ENCODE measurements at places on chromosomes 4 and X. TPM values are rescaled to one million over a fixed set of nuclear protein-coding genes. Genes with fewer than 3 reads are reported as not detected.

DNA sequence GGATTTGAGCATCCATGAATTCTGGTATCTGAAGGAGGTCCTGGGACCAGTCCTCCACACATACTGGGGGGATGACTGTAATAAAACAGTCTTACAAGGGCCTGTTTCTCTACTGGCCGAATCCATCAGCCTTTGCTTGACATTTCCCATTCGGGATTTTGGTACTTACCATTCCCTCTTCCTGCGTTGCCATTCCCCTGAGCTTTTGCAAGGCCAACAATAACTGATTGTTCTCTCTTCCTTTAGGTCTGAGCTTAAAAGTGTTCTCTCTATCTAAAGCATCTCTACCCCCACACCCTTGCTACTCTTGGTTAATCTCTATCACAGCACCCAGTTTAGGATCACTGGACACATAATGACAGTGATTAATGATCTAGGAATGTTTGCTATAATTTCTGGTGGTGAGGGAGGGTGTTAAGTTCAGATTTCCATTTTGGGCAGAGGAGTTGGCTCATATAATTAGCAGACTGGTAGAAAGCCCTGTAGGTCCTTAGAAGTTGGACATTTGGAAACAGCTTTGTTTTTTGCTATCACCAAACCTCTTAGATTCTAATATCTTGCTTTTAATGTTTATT lies 29.4 kb downstream of the TMA16 start:
- no peaks in the 10 kb centered on the region for H3K4me1 ChIP-seq
- H3K27me3 ChIP-seq: no peaks in the 10 kb centered on the region
- no peak overlapping the region for H3K4me3 ChIP-seq
- no peak overlapping the region for H3K27ac ChIP-seq
- DNase-seq: no peak

DNA sequence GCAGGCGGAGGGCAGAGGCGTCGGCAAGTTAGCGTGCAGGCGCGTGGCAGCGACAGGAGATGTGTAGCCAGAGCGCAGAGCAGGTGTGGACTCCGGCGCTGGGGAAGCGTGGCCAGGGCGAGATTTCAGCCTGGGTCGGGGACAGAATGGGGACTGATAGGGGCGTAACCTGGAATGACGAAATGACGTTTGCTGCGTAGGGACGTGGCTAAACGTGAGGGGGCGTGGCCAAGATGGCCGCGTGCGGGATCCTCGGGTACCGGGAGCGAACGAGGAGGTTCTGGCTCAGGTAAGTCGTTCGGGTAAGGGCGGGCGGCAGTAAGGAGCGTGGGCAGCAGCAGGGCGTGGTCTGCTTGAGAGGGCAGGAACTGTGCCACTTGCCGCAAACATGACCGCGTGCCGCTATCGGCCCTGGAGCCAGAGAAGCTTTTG lies 10.9 kb upstream of the CLTRN start:
- peak overlapping the region; percentile 60 for H3K4me3 ChIP-seq
- no peaks in the 10 kb centered on the region for H3K36me3 ChIP-seq
- peaks cover 29% of the 10 kb centered on the region for H3K4me1 ChIP-seq
- H3K27me3 ChIP-seq: no peaks in the 10 kb centered on the region

DNA sequence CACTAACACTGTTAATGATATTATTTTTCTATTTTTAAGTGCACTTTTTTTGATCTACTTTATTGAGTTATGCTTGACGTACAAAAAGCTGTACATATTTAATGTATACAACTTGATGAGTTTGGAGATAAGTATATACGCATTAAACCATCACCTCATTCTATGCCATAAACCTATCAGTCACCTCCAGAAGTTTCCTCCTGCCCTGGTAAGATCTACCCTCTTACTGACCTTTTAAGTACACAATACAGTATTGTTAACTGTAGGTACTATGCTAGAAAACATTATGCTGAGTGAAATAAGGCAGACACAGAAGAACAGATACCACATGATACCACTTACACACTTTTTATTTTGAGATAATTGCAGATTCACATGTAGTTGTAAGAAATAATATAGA lies 36.9 kb downstream of the INTS6L start:
- H3K27me3 ChIP-seq: no peaks in the 10 kb centered on the region
- no peak for DNase-seq
- H3K36me3 ChIP-seq: no peaks in the 10 kb centered on the region
- H3K4me1 ChIP-seq: no peaks in the 10 kb centered on the region
- no peak overlapping the region for H3K27ac ChIP-seq

Gene SPATA4
- 0.83 TPM for total RNA-seq

DNA sequence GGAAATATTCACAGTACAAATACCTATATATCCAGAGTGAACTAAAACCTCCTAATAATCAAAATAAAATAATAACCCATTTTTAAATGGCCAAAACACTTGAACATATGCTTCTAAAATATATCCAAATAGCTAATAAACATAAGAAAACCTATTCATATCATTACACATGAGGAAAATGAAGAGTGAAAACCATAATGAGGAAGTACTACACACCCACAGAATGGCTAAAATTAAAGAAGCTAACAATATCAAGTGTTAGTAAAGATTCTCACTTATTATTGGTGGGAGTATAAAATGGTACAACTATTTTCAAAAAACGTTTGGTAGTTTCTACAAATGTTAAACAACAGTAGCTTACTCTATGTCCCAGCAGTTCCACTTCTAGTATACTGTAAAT lies 92.1 kb downstream of the KLHL13 start:
- no peak for DNase-seq
- H3K27ac ChIP-seq: no peak overlapping the region
- no peak overlapping the region for H3K4me3 ChIP-seq
- no peaks in the 10 kb centered on the region for H3K4me1 ChIP-seq
- H3K36me3 ChIP-seq: no peaks in the 10 kb centered on the region

GRCh38 chrX:1743105-1743504 lies 128.2 kb downstream of the ASMT start:
- H3K27ac ChIP-seq: no peak overlapping the region
- no peak for DNase-seq
- H3K4me3 ChIP-seq: no peak overlapping the region
- no peaks in the 10 kb centered on the region for H3K36me3 ChIP-seq
- H3K27me3 ChIP-seq: no peaks in the 10 kb centered on the region

GRCh38 chr4:165700855-165701254 lies 172.2 kb upstream of the TLL1 start:
- H3K4me1 ChIP-seq: no peaks in the 10 kb centered on the region
- no peaks in the 10 kb centered on the region for H3K36me3 ChIP-seq
- no peak overlapping the region for H3K4me3 ChIP-seq
- no peak overlapping the region for H3K27ac ChIP-seq
- DNase-seq: no peak
- H3K27me3 ChIP-seq: no peaks in the 10 kb centered on the region

Gene PPEF2
- not detected for total RNA-seq

- peak overlapping the region; percentile 89 for H3K27ac ChIP-seq
- H3K4me1 ChIP-seq: peaks cover 53% of the 10 kb centered on the region
- no peaks in the 10 kb centered on the region for H3K27me3 ChIP-seq
These were observed 1.0 kb downstream of the FAT4 start for GRCh38 chr4:125315576-125316400.

DNA sequence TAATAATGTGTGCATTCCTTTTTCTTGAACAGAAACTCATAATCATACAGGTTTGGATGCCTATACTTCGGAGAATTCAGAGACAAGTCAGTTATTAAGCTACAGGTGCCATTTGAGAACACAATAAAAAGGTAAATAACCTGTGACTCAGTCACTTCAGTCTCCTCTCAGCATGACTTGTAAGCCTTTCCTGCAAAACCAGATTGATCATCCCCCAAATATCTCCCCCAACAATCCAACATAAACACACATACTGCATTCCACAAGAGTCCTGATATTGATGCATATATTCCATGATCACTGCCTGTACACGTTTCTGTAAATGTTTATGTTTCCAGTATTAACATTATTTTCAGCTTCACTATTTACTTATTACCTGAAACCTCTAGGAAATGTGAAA lies 110.8 kb downstream of the PWWP3B start:
- no peaks in the 10 kb centered on the region for H3K27me3 ChIP-seq
- H3K4me3 ChIP-seq: no peak overlapping the region

GRCh38 chr4:105896461-105896942 lies 1.2 kb downstream of the NPNT start:
- DNase-seq: no peak
- H3K4me1 ChIP-seq: peaks cover 4% of the 10 kb centered on the region
- peaks cover 6% of the 10 kb centered on the region for H3K27me3 ChIP-seq
- no peaks in the 10 kb centered on the region for H3K36me3 ChIP-seq
- peak overlapping the region; percentile 88 for H3K27ac ChIP-seq

Gene RIPPLY1
- total RNA-seq: not detected

Gene BEND2
- total RNA-seq: not detected

Gene KCNIP4
- 0.34 TPM for total RNA-seq

Gene FGFR3
- total RNA-seq: 1.2 TPM

Gene NCAPG
- 0.71 TPM for total RNA-seq

- no peaks in the 10 kb centered on the region for H3K27me3 ChIP-seq
- no peak overlapping the region for H3K4me3 ChIP-seq
- H3K36me3 ChIP-seq: no peaks in the 10 kb centered on the region
- DNase-seq: no peak
These were observed 136.2 kb downstream of the SHROOM4 start for GRCh38 chrX:50677789-50678188.

GRCh38 chr4:133866328-133866699 lies 335.3 kb downstream of the PABPC4L start:
- no peaks in the 10 kb centered on the region for H3K36me3 ChIP-seq
- H3K27me3 ChIP-seq: no peaks in the 10 kb centered on the region
- no peak overlapping the region for H3K4me3 ChIP-seq

- H3K4me1 ChIP-seq: no peaks in the 10 kb centered on the region
- DNase-seq: no peak
These were observed 1265.7 kb downstream of the C4orf33 start for GRCh38 chr4:130361616-130362015.

Gene XPNPEP2
- total RNA-seq: 5.5 TPM

DNA sequence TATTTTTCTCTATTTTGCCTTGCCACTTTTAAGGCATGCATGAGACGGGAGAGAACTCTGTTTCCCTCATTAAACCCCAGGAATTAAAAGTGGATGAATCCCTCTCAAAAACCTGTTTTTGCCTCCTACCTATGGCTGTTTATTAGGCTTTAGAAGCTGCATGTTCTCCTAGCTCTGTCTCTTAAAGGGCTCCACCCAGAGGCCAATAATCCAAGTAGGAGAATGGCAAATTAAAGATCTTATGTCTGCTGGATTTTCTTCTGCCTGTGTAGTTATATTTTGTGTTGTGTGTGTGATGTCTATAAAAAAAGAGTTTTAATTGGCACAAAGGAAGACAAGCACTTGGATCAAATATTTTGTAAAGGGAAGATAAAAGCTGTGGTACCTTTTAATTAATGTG lies 32.4 kb downstream of the MAGEC1 start:
- DNase-seq: no peak
- no peaks in the 10 kb centered on the region for H3K27me3 ChIP-seq
- no peak overlapping the region for H3K4me3 ChIP-seq
- H3K36me3 ChIP-seq: no peaks in the 10 kb centered on the region
- H3K27ac ChIP-seq: no peak overlapping the region
- no peaks in the 10 kb centered on the region for H3K4me1 ChIP-seq

- no peak for DNase-seq
- H3K27ac ChIP-seq: peak overlapping the region; percentile 77
- no peaks in the 10 kb centered on the region for H3K27me3 ChIP-seq
These were observed 303.7 kb downstream of the ARHGAP24 start for GRCh38 chr4:85778632-85779131.

Gene SLC10A6
- not detected for total RNA-seq

Gene PDCL2
- not detected for total RNA-seq

Gene GPR78
- not detected for total RNA-seq

GRCh38 chr4:186882293-186882692 lies 158.6 kb upstream of the FAT1 start:
- no peaks in the 10 kb centered on the region for H3K36me3 ChIP-seq
- H3K27me3 ChIP-seq: no peaks in the 10 kb centered on the region
- no peak overlapping the region for H3K27ac ChIP-seq
- no peaks in the 10 kb centered on the region for H3K4me1 ChIP-seq
- DNase-seq: no peak
- no peak overlapping the region for H3K4me3 ChIP-seq

- H3K4me3 ChIP-seq: no peak overlapping the region
- no peaks in the 10 kb centered on the region for H3K27me3 ChIP-seq
- no peaks in the 10 kb centered on the region for H3K36me3 ChIP-seq
- H3K27ac ChIP-seq: no peak overlapping the region
These were observed 66.5 kb upstream of the ZFP42 start for GRCh38 chr4:187929024-187929423.

- no peaks in the 10 kb centered on the region for H3K27me3 ChIP-seq
- H3K27ac ChIP-seq: no peak overlapping the region
- DNase-seq: peak; percentile 21
- no peak overlapping the region for H3K4me3 ChIP-seq
These were observed 91.1 kb upstream of the PGRMC2 start for GRCh38 chr4:128378668-128379067.

GRCh38 chr4:95348418-95348817 lies 200.4 kb downstream of the UNC5C start:
- H3K27me3 ChIP-seq: no peaks in the 10 kb centered on the region
- no peaks in the 10 kb centered on the region for H3K36me3 ChIP-seq
- no peaks in the 10 kb centered on the region for H3K4me1 ChIP-seq
- DNase-seq: no peak
- H3K27ac ChIP-seq: no peak overlapping the region

Gene NLRP2B
- not detected for total RNA-seq

Gene ASB12
- not detected for total RNA-seq

Gene PNMA6A
- total RNA-seq: 3.6 TPM

GRCh38 chr4:173910891-173911290 lies 372.6 kb downstream of the FBXO8 start:
- H3K4me1 ChIP-seq: peaks cover under 1% of the 10 kb centered on the region
- DNase-seq: no peak
- H3K36me3 ChIP-seq: no peaks in the 10 kb centered on the region
- no peak overlapping the region for H3K27ac ChIP-seq

- H3K36me3 ChIP-seq: no peaks in the 10 kb centered on the region
- H3K27me3 ChIP-seq: no peaks in the 10 kb centered on the region
- no peak for DNase-seq
- H3K27ac ChIP-seq: no peak overlapping the region
- no peaks in the 10 kb centered on the region for H3K4me1 ChIP-seq
These were observed 39.8 kb downstream of the SPCS3 start for GRCh38 chr4:176359590-176359989.

Gene UGT2A3
- not detected for total RNA-seq

Gene AKAP4
- total RNA-seq: not detected

Gene TSPAN7
- 11.6 TPM for total RNA-seq

GRCh38 chr4:41746025-41746439 lies 2.5 kb downstream of the PHOX2B start:
- no peaks in the 10 kb centered on the region for H3K36me3 ChIP-seq
- H3K27ac ChIP-seq: no peak overlapping the region
- H3K4me1 ChIP-seq: peaks cover 16% of the 10 kb centered on the region
- no peaks in the 10 kb centered on the region for H3K27me3 ChIP-seq

Gene CXXC4
- total RNA-seq: 3.3 TPM

Gene PABPC5
- total RNA-seq: 3.7 TPM

Gene STPG2
- total RNA-seq: 0.26 TPM

GRCh38 chr4:171812665-171813525 lies at the start of gene GALNTL6:
TSS of gene GALNTL6 (plus strand) at chr4:171813404.
- H3K36me3 ChIP-seq: no peaks in the 10 kb centered on the region
- H3K4me1 ChIP-seq: peaks cover 20% of the 10 kb centered on the region
- no peak for DNase-seq
- no peak within 1 kb of the TSS for H3K27ac ChIP-seq
- H3K27me3 ChIP-seq: peaks cover 43% of the 10 kb centered on the region
